ENCODE measurements at places on chromosomes 6 and 20. TPM values are rescaled to one million over a fixed set of nuclear protein-coding genes. Genes with fewer than 3 reads are reported as not detected.

UBE2C gene
- total RNA-seq: 15.6 TPM

GRCh38 chr20:47620808-47621805 is 119.4 kb downstream of the NCOA3 start:
- peak; percentile 28 for DNase-seq

DNA sequence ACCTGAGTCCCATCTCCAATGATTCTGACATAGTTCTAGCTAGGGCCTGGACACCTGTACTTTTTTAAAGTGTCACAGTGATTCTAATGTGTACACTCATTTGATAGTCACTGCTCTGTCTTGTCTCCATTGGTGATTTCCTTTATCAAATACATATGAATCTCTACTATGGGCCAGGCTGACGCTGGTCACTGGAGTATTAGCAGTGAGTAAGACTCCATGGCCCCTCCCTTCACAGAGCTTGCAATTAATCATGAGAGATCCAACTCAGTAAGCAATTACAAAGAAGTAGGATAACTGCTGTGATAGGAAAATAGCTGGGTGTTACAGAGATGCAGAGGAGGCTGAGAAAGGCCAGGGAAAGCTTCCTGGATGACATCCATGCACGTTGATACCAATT is 19.3 kb upstream of the SASH1 start:
- DNase-seq: no peak

LRFN2 gene
- total RNA-seq: 0.11 TPM

DNA sequence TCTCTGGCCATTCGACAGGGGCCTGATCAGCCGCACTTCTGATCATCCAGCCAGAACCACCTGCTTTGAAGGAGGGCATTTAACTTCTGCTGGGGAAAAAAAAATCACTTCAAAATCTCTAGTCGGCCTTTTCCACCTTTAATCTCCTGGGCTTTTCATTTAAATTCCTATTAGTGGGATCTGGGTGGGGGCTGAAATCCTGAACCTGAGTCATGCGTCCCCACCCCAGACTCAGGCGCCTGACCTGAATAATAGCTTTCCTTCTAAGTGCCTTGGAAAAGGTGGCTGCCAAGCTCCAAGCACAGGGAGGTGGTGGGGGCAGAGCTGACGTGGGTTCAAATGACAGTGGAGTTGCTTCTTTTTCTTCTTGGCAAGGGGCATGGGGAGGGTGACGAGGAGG is 246.0 kb upstream of the EXOC2 start:
- no peak for DNase-seq

ATP6V1G2 gene
- 3.3 TPM for total RNA-seq

- no peak for DNase-seq
Observed at GRCh38 chr6:152472325-152472724, 164.8 kb downstream of the SYNE1 start.

- no peak for DNase-seq
Observed at GRCh38 chr6:139649732-139650131, 275.3 kb upstream of the CITED2 start.

DCDC2 gene
- 4.3 TPM for total RNA-seq

UBE3D gene
- 17.3 TPM for total RNA-seq

GRCh38 chr6:139659711-139660110 is 285.3 kb upstream of the CITED2 start:
- DNase-seq: no peak

LCA5 gene
- 23.3 TPM for total RNA-seq

NRSN1 gene
- total RNA-seq: 0.90 TPM

CLVS2 gene
- 2.1 TPM for total RNA-seq

SOX18 gene
- total RNA-seq: 4.5 TPM

DNA sequence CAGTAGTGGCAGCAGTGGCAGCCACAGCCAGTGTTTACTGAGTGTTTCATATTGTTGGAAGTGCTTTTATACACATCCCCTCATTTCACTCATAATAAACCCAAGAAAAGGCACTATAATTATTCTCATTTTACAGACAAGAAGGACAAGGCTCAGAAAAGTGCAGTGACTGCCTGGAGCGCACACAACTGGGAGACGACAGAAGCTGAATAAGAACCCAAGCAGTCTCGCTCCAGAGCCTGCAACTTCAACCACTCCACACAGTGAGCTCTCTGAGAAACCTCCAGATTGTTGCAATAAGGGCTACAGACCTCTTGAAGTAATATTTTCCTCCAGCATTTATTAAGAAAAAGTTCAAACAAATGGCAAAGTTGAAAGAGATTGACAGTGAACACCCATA is 76.9 kb downstream of the PLCG1 start:
- DNase-seq: no peak

RIPPLY2 gene
- 0.26 TPM for total RNA-seq

GSTA3 gene
- not detected for total RNA-seq

DNA sequence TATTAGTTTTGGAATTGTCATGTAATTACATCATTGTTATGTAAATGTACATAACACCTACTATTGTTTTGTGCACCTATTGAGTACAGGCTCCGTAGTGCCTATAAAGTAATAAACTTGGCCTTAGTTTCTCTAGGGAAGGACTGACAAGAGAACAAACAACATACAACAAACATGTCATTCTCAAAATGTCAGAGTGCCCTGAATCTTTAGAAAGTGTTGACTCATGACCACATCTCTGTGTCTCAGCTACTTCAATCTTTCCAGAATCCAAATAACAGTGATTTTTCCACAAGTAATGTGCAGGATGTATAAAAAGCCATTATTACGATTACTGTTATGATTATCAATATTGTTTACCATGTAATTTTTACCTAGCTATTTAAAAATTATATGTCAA is 17.2 kb downstream of the LAMP5 start:
- DNase-seq: no peak

- DNase-seq: no peak
Observed at GRCh38 chr20:38406476-38406875, 28.7 kb downstream of the SNHG17 start.

GRCh38 chr20:41510224-41510623 is 108.0 kb downstream of the CHD6 start:
- DNase-seq: no peak

DNA sequence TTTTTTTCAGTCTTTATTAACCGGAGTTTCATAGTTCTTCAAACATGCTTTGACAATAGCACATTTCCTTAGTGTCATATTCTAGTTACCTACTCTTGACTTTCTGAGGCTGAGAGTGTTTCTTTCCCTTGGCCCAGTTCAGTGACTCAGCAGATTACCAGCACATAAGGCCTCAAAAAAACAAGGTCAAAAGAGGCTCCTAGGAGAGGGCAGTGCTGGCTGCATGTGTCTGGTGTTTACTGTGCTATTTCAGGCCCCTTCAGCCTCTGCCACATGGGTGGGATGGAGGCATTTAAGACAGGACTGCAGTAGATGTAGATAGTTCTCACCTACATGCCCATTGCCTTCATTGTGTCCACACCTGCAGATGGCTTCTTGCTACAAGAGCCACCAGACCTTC is 198.2 kb upstream of the SSTR4 start:
- DNase-seq: no peak

- no peak for DNase-seq
Observed at GRCh38 chr6:25311331-25311840, 32.2 kb downstream of the CARMIL1 start.

DNA sequence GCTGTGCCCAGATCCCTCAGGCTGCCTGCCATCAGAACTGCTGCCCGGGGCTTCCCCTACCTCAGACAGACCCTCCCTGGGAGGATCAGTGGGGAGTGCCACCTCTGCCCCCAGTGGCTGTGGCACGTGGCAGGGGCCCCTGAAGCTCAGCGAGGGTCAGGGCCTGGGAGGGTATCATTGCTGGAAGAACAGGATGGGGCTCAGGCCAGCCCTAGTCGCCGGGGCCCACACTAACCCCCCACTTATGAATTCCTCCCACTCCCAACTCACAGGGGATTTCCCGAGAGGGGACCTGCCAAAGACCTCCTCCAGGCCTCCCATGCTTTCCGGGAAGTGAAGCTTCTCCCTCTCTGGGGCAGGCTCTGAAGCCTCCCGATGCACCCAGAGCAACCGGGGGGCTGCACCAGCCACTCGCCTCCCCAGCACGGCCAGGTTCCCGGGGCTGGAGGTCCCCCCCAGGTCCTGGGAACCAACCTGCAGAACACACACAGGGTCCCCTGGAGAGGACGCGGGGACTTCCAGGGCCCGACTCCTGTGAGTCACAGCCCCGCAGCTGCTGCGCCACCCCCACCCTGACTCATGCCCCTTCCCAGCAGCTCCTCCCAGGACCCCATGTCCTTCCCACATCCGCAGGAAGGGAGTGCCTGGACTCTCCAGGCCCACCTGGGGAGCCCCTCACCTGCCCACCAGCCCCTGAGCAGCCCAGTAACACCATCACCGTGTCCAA is 2.5 kb downstream of the TNFRSF6B start:
- no peak for DNase-seq

DNA sequence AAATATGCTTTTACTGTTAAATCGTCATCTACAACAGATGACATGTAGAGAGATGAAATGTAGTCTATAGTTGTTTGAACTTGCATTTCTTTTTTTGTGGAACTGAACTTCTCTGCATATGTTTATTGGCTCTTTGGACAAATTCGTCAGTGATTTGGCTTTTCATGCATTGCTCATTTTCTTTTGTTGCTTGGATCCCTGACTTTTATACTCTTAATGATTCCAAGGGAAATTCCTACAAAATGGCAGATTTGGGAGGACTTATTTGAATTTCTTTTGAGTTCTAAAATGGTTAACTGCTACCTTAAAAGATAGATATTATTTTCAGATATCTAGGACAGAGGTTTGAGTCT is 65.4 kb downstream of the UTRN start:
- DNase-seq: no peak

LGSN gene
- not detected for total RNA-seq

DNA sequence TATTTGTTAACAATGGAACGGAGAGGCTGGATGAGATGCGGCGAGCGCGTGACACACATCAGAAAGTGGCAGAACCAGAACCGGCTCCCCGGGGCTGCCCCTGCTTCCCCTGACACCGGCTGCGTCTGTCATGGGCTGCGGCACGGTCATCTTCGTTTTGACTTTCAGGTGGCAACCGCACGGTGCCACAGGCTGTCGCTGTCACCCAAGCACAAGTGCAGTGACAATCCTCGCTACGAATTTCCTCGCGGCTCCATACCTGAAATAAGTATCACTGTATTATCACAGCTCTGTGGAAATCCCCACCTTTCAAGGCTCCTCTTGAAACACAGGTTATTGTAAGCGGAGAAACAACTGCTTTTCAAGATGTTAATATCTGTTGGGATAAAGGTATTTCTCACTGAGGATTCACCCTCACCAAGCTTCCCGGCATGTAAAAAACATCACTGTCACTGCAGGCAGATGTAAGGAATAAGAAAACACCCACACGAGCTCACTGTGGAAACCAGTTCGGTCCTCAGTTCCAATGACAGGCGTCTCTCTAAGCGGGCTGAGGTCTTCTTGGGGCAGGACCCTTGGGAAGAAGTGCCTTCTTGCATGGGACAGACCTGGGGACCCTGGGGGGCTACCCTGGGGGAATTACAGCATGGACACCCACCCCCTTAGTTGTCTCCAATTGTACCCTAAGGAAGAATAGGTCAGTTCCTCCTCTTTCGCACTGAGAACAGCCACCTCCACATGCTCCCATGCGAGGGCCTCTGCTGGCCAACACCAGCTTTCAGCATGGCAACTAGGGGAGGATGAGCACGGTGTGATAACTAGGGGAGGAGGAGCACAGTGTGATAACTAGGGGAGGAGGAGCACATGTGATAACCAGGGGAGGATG is 86.3 kb downstream of the DACT2 start:
- DNase-seq: no peak

NRSN2 gene
- total RNA-seq: 10.8 TPM

DUSP15 gene
- 1.4 TPM for total RNA-seq

GRCh38 chr20:23923891-23924435 is 44.4 kb upstream of the CST5 start:
- no peak for DNase-seq

GRCh38 chr6:20879526-20879925 is 345.3 kb downstream of the CDKAL1 start:
- DNase-seq: no peak

DNA sequence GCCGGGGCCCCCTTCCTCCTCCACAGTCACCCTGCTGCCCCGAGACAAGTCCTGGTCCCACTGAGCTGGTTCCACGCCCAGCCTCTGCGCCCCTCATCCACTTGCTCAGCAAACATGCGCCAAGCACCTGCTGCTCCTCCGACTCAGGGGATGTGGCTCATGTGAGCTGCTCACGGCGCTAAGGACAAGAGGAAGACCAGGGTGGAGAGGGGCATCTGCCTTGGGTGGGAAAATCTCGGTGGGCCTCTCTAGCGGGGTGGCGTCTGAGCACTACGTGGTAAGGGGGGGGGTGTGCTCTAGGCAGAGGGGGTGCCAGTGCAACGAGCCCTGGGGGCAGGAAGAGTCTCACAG is 4.5 kb downstream of the LAMA5 start:
- no peak for DNase-seq

- no peak for DNase-seq
Observed at GRCh38 chr6:20819774-20820400, 285.6 kb downstream of the CDKAL1 start.

GRCh38 chr6:146650799-146651481 is 52.2 kb downstream of the ADGB start:
- no peak for DNase-seq

KHDC1L gene
- total RNA-seq: not detected

- DNase-seq: no peak
Observed at GRCh38 chr20:301886-302848, 4.8 kb downstream of the ZCCHC3 start.

GRCh38 chr20:50876816-50877215 is 54.4 kb downstream of the ADNP start:
- no peak for DNase-seq

DNA sequence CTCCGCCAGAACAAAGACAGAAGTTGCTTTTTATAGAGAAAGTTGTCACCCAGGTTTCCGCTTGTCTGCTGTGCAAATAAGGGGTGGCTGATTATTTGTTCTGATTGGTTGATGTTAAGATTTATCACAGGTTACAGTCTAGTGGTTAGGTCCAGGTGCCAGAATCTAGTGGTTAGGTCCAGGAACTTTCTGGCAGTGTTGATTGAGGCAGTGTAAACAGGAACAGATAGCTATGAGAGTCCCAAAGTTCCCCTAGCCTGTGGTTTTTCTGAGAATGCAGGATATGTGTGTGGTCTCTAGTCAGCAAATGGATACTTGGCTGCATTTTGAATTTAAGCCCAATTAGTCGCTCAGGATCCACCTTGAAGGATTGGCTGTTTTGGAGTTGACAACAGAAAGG is 148.0 kb downstream of the TMEM200A start:
- peak; percentile 3 for DNase-seq

GRCh38 chr6:112743323-112743722 is 396.2 kb downstream of the RFPL4B start:
- no peak for DNase-seq

Measured in urinary bladder (tissue), 4 donors.